ENCODE measurements at places on chromosomes 6 and 20.

GRCh38 chr6:2947445-2947844 lies 23.9 kb downstream of the SERPINB6 start:
- DNase-seq = no peak

GRCh38 chr20:12847872-12848271 lies 160.9 kb upstream of the SPTLC3 start:
- DNase-seq = no peak

- no peak for DNase-seq
Measured at GRCh38 chr6:122696853-122697252, 82.7 kb upstream of the FABP7 start.

DNA sequence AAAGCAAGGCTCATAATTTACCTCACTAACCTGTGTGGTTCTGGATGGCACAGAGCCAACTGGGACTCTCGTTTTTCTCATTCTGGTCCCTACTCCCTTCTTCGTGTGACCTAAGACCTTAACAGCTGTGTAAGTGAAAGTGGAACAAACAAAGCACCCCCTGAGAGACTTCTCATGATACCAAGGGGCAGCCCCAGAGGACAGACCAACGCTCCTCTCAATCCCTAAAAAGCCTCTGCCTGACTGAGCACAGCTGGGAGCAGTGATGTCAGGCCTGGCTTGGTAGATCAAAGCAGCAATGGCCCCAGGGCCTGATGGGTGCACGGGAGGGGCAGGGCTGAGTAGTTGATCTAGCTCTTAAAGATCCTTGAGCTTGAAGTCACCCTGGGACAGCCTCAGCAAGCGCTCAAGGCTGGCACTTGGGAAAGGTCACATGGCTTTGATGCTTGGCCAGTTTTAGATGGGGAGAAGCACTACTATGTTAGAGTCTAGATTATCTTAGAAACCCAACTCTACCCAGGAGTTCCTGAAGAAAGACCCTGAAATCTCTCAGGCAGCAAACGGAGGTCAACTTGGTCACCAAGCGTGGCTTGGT lies 16.2 kb upstream of the TGM2 start:
- DNase-seq = no peak

- DNase-seq = no peak
Measured at GRCh38 chr6:53916804-53917463, 122.1 kb downstream of the LRRC1 start.

DNA sequence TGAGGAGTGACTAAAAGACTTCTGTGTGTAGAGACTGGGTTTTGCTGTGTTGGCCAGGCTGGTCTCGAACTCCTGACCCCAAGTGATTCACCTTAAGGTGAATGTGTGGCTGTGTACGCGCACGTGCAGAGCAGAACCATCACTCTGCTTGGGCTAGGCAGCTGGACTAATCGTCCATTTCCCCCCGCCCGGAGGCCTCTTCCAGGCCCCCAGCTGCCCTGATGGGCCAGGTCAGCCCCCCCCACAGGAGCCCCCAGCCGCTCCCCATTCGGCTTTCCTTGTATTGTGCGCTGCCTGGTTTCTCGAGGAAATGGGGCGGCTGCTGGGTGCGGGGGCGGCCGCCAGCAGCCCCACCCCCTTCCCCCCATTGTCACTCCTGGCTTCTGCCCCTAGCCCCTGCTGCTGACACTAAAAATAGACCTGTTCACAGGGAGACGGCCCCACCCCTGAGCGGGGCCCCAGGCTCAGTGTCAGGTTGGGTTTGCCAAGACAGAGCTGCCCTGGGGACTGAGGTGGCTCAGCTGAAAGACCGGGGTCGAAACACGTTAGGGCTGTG lies 24.6 kb upstream of the CSNK2A1 start:
- DNase-seq = no peak

GRCh38 chr6:127997496-127998164 lies 96.8 kb upstream of the THEMIS start:
- DNase-seq = no peak

DNA sequence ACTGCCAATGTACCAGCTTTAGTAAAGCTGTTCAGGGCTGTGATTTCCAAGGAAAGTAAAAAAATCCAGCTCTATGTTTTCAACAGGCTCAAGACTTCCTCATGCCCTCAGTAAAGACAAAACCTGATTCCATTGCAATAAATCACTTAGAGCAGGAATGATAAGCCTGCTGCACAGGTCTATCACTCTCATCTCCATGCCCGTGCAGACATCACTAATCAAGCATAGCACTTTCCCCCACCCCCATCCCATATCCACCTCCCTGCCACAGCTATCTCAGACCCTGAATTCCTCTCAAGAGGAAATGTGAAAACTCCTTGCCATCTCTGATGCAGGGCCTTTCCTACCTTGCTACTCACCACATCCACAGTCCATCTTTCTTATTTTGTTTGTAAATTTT lies 554.9 kb downstream of the MAFB start:
- no peak for DNase-seq

DNA sequence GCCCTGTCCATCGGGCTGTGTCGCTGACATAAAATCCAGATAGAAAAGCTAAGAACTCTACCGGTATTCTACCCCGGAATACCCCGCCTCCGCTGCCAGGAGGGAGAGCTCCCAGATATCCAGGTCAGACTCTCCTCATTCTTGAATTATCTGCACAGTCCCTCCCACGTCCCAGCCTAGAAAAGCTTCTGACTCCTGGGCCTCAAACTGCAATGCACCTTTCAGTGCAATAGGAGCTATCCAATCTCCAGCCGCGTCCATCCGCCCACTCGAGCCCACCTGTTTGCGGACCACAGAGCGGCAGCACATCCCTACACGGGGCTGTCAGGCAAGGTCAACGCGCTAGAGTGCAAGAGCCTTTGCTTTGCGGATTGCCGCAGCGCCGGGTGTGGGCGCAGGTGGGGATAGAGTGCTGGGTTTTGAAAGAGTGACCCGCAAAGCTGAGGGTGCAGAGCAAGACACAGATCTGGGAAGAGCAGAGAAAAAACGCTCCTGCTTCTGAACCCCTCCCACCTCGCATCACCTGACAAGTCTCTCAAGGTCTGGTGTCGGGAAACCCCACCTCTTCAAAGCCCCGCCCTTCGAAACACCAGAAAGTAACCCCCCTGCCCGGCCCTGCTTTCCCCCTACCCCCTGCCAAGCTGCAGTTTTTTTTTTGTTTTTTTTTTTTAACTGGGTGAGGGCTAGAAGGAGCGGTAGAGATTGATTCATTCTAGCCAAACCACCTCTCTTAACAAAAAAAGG lies 1.3 kb downstream of the TAPBP start:
- no peak for DNase-seq

- DNase-seq = no peak
Measured at GRCh38 chr20:16541226-16541625, 32.0 kb downstream of the KIF16B start.

DNA sequence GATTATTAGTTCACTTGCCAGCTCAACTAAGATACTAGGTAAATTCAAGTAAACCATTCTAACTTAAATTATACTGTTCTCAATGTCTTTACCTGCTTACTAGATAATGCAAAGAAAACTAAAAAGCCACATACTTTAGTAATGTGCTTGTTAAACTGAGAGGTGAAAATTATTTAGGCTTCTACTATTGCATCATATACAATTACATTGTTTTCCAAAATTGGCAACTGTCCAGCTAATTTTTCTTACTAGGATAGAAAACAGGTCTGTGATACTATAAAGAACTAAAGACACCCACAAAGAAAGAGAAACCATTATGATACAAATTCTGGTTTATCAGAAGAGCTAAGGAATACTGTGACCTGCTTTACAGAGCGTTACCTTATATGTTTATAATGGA lies 45.6 kb upstream of the ALDH8A1 start:
- DNase-seq = no peak

DNA sequence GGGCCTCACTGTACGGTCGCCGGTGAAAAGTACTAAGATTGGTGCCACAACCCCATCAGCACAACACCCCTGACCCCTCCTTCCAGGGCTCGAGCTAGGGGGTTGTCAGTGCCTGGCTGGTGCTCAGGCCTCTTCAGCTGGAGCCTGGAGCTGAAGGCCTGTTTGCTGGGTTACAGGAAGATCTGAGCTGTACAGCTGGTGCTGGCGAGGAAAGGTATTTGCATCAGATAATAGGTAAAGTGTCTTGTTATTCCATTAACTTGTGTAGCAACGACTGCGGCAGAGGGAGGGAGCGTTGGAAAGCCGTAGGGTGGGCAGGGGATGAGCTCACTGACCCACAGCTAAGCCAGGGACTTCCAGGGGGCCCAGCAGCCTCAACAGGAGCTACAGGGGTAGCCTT lies 15.8 kb upstream of the SIRPA start:
- no peak for DNase-seq

GRCh38 chr20:50805349-50805684 lies 10.5 kb downstream of the BCAS4 start:
- DNase-seq = no peak

DNA sequence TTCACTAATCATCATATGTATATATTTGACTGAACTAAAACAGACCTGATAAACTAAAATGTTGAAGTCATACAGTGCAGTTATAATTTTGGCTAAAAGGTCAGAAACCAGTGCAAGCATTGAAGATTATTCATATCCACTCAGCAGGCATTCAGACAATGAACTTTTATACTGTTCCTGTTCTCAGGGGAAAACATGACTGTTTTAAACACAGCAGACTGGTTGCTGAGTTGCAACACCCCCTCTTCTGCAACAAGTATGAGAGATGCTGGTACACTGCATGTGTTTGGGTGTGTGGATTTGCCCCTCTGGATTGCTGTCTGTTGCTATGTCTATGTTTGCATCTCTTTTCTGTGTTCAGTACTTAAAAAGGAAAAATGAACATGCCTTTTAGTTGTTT lies 206.8 kb downstream of the EYA4 start:
- DNase-seq = no peak

DNA sequence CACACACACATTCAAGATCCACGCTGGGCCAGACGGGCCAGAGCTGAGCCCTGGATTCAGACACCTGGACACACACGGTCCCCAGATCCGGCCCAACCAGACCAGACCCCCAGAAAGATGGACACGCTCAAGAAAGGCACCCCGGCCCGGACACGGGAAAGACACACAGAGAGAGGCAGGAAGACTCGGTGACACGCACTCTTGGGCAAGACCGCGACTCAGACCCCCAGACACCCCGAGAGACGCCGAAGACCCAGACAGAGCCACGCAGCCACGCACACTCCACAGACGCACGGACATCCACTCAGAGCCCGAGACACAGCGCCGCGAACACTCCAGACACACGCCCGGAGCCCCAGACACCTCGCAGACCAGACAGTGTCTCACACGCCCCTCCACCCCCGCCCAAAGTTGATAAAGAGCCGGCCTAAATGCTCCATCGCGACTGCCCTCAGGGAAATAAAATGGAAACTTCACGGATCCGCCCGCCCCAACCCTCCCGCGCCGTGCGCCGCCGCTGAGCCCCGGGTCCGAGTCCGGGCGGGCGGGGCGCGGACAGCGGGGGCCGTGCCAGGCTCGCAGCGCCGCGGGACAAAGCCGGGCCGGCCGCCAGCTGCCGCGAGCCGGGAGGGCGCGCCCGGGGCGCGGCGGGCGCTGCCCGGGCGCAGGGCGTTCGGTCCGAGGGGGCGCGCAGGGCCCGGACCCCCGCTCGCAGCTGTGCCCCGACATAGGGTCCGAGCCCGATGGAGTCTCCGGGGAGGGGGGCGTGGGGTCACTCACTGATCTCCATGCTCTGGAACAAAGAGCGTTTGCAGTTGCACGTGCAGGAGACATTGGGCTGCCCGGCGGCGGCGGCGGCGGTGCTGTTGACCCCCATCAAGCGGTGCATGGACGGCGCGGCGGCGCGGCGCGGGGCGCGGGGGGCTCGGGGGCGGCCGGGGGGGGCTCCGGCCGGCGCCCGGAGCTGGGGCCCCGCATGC lies 831 bp downstream of the PMEPA1 start:
- DNase-seq = no peak

DNA sequence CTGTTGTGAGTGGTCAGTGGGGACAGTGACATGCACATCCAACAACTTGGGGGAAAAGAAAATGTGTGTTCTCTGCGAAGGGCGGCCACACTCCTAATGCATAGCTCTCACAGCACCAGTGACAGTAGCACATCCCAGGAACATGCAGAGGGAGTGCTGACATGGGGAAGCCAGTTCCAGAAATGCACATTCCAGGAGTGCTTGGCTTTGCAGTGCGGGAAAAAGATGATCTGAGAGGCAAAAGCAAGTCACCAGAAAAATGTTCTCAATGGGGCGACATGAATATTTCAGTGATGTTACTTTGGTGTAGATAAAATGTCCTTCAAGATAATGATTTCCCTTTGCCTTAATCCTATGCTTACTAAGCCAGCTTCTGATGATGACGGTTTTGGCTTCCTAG lies 42.9 kb upstream of the PDE10A start:
- DNase-seq = no peak

Data from stimulated activated CD4-positive, alpha-beta T cell treated with anti-CD3 and anti-CD28 coated beads, Interleukin-12 subunit alpha, Interleukin-12 subunit beta, amount 100 ng/mL, for 24 hours (primary cell).